ENCODE measurements at places on chromosomes 5 and 9.

DNA sequence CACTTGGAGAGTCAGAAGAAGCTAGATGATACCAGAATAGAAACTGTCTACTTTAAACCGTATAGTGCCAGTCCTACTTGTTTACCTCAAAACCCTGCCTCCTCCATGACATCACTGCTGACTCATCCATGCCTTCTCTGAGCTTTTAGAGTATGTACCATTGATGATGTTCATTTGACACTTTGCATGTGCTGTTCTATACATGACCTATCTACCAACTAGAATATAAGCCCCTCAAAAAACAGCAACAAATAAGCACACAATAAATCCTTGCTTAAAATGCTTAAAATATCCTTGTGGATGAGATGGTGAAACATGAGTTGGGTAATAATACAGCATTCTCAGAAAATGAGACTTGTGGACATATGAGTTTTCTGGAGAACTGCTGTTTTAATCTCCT is 2.6 kb downstream of the CTNNAL1 start:
- DNase-seq = no peak

DNA sequence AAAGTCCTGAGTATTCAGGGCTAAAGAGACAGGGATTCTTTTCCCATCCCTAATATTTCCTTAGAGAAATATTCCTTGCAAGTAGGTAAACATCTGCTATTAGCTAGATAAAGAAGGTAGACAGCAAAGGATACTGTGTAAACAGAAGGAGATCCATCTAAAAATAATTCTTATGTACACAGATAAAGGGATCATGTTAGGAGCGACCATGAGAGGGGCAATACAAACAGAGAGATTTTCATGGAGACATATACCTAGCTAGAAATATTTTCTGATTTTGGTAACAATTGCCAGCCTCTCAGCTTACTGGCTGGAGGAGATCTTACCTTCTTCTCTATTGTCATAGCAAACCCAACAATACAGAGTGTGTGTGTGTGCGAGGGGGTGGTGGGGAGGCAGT is 184.6 kb upstream of the DMAC1 start:
- no peak for DNase-seq

DNA sequence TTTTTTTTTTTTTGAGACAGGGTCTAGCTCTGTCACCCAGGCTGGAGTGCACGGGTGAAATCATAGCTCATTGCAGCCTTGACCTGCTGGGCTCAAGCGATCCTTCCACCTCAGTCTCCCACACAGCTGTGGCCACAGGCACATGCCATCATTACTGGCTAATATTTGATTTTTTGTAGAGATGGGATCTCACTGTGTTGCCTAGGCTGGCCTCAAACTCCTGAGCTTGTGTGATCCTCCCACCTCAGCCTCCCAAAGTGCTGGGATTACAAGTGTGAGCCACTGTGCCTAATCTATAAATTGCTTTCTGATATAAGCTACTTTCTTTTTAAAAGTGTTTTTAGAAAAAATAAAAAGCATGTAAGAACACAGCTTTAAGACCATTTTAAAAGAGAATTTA is 56.5 kb upstream of the GNE start:
- DNase-seq = no peak

DNA sequence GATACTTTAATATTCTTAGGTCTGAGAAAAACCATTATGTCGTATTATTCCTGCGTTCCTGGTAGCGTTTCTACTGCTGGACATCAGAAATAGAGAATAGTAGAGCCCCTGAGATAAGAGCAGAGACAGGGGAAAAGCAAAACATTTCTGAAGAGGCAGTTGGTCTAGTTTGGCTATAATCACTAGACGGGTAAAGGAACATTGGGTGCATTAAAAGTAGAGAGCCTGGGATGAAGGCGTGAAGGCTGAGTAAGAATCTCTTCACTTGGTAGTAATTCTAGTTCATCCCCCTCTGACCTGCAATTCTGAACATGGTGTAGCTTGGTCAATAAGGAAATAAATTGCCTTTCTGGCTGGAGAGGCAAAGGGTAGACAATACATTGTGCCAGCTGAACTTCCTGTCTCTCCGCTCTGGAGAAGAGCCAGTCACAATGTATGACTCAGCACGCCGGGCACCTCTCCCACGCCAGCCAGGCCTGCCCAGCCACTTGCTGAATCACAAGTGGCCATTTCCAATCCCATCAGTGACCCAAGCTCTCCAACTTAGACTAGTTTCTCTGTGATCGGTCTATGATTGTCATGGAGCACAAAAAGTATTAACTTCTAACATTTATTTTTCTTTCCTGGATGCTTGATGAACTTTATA is 75.4 kb downstream of the STK32A start:
- DNase-seq = no peak

- peak; percentile 22 for DNase-seq
Measured at GRCh38 chr9:70421272-70422180, 7.1 kb upstream of the KLF9 start.

GRCh38 chr5:16596581-16596940 is 20.2 kb downstream of the RETREG1 start:
- DNase-seq = no peak

DNA sequence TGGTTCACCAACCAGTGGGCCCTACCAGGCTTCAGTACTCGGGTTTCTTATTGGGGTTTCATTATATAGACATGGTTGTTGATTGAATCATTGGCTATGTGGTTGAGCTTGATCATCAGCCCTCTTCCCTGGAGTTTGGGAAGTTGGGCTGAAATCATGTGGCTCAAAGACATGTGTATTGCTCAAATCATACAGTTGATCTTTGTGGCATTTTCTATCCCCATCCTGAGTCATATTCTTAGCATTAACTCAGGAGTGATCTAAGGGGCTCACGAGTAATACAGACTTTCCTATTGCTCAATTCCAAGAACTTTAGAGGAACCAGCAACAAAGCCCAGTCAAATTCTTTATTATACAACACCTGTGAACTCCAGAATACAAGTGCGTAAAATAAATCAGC is 66.2 kb downstream of the SMC5 start:
- DNase-seq = no peak

GRCh38 chr9:19331877-19332276 is 48.2 kb downstream of the RPS6 start:
- no peak for DNase-seq

- DNase-seq = no peak
Measured at GRCh38 chr5:178434851-178435250, 155.3 kb downstream of the COL23A1 start.

- DNase-seq = peak; percentile 54
Measured at GRCh38 chr5:137695651-137696428, 40.0 kb downstream of the KLHL3 start.

DNA sequence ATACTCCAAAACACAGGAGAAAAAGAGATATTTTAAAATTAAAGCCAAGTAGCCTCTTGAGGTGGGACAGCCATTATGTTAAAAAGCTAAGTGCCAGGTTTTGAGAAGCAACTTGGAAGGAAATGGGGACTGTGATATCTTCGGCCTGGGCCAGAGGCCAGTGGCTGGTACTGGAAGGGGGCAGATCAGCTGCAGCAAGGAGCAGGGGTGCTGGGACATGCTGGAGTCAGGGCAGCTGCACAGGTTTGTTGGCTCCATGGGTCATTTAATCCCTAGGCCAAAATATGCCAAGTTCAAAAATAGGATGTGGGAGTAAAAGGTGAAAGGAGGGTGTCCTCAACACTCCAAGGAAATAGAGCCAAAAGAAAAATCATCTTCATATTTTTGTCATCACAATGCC is 30.0 kb downstream of the ADRB2 start:
- no peak for DNase-seq

DNA sequence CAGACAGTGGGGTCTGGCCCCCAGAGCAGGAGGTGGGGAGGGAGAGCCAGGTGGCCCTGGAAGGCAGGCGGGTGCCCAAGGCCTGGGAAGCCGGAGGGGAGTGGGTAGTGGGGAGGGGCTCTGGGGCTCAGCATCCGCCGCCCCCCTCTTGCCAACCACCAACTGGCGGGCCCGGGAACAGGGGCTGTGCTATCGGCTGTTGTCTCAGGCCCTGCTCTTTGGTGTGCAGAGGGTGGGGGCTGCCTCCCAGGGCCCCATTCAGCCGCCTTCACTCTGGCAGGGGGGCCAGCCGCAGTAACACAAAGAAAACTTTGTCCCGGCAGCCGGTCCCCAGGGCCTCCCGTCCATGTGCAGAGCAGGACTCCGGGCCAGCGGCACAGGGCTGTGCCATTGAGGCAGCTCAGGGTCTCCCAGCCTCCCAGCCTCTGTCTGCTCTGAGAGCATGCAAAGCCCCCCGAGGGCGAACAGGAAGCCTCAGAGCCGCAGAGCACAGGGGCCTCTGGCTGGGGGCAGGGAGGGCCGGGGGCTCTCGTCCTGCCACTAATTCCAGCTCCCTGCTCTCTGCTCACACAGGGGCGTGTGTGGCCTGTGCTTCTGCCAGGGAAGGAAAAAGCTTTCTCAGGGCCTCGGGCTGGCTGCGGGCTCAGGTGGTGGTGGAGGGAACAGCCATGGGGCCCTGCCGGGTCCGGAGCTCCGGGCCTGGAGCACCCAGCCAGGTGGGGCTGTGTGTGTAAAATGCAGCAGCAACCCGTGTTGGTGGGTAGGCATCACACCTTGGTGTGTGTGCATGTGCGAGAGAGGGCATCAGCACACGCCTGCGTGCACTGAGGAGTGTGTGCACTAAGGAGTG is 54.2 kb upstream of the NOTCH1 start:
- no peak for DNase-seq

DNA sequence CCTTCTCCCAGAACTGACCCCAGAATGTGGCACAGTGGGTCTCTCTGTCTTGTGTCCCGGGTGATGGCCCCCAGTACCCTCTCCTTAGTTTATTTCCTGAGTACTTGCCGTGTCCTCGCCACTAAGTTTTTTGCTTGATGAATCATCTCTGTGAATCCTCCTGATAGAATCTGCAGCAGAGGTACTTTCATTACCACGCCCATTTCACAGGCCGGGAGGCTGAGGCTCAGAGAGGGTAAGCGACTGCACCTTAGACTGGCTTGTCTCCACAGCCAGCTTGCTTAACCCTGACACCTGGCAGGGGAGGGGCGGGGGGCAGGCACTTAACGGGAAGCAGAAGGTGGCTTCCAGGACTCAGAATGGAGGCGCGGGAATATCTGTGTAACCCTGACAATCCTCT is 7.9 kb upstream of the IER5L start:
- DNase-seq = no peak

GRCh38 chr5:147751-148150 is 43.5 kb upstream of the LRRC14B start:
- DNase-seq = no peak

GRCh38 chr5:44497606-44498005 is 108.4 kb upstream of the FGF10 start:
- no peak for DNase-seq

GRCh38 chr5:169248996-169249395 is 51.9 kb downstream of the SLIT3 start:
- no peak for DNase-seq

DNA sequence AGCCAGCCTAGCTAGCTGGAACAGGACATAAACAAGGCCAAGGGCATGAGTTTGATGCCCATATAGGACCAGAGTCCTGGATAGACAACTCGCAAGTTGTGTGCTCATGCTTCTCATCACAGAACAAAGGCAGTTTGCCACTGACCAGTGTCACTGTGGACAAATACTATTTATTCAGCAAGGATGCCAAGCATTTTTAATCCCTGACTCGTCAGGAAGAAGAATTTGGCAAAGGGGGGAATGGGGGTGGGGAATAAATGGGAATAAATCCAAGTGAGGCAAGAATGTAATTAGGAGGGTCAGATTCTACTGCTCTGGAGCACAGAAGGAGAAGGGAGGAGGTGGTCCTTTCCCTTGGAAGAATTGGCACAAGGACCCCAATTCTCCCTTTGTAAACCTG is 46.8 kb upstream of the ANKRD55 start:
- no peak for DNase-seq

GRCh38 chr5:177537389-177538361 is 16.7 kb downstream of the FAM193B start:
- no peak for DNase-seq

DNA sequence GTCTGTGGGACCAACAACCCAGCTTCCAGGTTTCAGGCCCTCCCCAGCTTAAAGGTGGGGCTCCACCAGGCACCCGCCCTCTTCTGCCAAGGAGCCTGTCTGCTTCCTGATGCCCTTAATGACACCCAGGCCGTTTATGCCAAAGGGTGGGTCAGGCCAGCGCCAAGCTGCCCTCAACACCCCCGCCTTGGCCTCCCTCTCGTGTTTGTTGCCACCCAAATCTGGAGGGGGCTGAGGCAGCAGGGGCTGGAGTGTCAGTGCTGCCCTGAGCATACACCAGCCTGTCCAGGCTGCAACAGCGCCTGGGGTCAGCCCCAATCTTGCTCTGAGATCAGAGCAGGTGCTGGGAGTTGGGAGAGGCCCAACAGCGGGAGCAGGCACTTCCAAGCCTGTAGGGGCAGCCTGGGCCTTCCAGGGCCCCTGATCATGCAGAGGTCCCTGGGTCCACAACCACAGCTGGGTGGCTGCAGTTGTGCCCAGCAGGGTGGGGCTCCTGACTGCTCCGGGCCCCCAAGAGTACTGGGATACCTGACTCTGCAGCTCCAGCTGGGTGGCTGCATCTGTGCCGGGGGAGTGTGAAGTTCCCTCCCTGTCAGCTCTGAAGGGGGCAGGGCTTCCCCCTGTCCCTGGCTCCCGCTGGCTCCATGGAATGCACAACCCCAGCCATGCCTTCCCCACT is 34.5 kb upstream of the TYRP1 start:
- no peak for DNase-seq

DNA sequence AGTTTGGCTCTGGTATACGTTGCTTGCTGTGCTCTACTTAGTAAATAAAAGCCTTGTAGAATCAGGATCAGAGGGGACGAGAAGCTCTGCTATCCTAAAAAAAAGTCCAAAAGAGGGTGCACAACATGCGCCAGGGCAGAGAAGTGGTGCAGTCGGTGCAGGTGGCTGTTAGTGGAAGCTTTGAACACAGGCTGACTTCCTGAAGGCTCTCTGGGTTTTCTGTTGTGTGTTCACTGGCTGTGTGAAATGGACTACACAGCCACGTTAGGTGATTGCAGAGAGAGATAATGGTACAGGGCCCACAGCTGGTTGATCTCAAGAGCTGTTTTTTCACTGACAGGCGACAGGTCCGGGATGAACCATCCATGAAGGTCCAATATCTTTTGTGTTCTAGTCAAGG is 167.4 kb downstream of the TMEM167A start:
- peak; percentile 60 for DNase-seq

- no peak for DNase-seq
Measured at GRCh38 chr9:134179918-134180785, 15.8 kb upstream of the RNU6ATAC start.

DNA sequence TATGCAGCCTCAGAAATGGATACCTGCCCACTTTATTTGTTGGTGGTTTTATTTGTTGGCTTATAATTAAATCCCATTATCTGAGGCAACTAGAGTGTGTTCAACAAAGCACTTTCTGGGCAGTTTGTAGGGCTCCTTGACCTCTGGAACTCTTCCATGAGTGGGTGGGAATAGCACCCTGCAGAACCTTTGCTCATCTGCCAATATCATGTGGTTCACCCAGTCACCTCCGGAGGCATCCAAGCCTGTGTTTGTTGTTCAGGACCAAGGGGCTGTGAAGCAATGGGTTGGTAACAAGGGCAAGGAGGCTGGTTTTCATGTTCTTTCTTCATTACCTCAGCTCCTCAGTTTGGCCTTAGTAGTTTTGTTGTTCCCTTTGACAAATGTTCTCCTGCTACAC is 314.0 kb downstream of the NDUFS4 start:
- no peak for DNase-seq

Measured in Jurkat, Clone E6-1 (cell line).